ENCODE measurements at places on chromosomes 4 and X.

DNA sequence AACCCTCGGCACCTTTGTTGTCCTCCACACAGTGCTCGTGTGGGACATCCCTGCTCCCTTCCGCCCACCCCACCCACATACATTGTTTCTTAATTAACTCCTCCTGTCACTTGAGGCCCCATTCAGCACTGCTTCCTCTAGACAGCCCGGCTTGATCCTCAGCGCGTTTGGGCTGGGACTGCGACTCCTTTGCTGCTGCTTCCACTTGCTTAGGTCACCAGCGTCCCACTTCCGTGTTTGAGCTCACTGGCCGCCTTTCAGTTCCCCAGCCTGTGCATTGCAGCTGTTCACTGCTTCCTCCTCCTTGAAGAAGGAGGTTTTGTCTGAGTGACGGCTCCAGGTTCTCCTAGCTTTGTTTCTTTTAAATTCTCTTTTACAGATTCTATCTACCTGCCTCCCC, 16.1 kb downstream of the RNF4 start:
- peak; percentile 94 for DNase-seq

DNA sequence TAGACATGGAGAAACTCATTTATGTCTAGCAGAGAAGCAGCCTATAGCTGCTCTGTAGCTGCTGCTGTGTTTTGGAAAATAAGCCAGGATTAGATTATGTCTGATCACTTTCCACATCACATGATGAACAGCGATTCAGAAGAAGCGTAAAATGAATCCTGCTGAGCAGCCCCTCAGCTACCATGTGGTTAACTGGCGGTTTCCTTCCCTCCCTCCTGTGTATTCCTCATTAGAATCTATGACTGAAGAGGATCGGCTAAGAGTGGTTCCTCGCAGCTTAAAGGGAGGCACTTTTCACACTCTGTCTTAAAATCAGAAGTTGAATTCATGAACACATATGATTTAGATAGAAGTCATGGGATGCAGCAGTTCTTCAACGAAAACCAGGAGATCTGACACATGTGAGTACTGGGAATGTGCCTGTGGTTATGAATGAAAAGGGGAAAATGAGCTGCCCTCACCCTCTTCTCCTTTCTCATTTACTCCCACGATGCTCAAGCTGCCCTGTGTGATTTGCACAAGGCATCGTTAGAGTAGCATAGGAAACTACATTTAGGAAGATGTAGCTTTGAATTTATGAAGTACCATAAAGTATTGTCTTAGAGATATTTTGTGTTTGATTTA, at the start of gene PPEF1:
Gene PPEF1 (plus strand): TSS at position 220 of the 624 bp plus-strand sequence. CDS start 136 bp downstream, at position 356.
- no peak for DNase-seq

DNA sequence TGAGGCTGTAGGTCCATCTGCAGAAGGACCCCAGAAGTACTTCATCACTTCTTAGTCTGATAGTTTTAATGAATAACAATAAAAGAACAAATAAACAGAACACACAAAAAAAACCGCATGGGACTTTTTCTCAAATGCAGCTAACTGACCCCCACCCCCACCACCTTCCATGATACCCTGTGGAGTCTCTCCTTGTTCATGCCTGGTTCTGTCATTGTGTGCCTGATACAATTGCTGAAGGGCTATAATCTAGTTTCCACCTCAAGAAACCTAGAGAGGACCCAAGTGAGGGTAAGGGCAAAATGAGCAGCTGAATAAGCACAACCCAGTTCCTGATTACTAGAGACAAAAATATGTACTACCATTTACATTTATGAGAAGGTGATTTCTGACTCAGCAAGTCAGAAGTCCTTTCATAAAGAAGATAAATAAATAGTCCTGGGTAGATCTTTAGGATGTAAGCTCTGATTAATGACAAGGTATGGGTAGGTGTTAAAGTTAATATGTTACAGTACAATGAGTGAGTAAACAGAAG, 155.1 kb downstream of the TMA16 start:
- DNase-seq: no peak

DNA sequence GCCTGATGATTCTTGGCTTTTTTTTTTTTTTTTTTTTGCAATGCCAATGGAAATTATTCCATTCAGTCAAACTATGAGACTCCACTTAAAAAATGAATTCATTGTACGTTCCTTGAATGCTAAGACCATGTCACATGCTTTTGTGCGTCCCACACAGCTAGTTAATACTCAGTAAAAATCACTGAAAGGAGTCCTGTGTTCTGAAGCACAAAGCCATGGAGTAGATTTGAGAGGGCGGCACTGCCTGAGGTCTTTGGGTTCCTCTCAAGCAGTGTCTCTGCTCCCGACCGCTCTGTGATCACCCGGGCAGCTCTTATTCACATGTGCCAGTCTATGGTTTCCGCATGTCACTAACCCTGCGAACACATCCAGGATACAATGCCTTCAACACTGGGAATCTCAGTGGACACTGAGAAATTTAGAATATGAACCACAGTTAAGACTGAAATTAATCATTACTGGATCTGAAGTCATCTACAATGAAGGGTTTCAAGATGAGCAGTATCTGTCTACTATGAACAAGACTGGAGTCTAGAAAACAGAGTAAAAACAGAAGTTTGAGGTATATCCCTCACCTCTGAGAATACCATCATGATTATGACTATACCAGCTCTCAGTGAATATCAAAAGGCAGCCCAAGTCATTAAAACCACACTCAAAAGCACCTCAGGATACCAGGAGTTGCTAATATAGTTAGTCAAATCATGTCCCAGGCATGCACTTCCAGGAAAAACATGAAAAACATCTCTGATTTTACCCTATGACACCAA, 193.0 kb downstream of the MGST2 start:
- DNase-seq: no peak

- peak; percentile 32 for DNase-seq
Observed at GRCh38 chrX:153381684-153382532, 19.2 kb downstream of the PNMA6E start.

GRCh38 chrX:120468071-120468470, 1.0 kb downstream of the LAMP2 start:
- peak; percentile 15 for DNase-seq

GRCh38 chr4:170423137-170423536, 333.4 kb upstream of the AADAT start:
- no peak for DNase-seq

DNA sequence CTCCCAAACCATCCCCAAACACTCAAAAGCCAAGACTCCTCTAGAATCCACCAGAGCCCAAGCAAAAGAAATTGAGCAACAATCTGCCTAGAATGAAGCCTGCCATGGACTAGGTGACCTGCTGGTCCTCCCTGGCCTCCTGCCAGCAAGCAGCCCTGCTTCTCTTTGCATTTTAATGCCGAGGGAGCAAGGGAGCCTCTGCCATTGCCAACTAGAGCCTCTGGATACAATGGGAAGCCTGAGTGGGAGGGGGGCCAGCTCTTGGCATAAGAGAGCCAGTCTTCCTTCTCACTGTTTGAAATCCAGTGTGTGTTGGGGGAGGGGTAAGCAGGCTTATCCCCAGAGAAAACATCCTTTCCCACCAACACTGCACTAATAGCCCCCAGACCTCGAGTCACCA, 1.5 kb upstream of the GDPD2 start:
- DNase-seq: no peak

- DNase-seq: no peak
Observed at GRCh38 chrX:101220662-101221260, 1.2 kb downstream of the DRP2 start.

- DNase-seq: no peak
Observed at GRCh38 chr4:53558065-53558801, 33.1 kb downstream of the LNX1 start.

GRCh38 chr4:4855301-4856070, 4.0 kb upstream of the MSX1 start:
- no peak for DNase-seq

DNA sequence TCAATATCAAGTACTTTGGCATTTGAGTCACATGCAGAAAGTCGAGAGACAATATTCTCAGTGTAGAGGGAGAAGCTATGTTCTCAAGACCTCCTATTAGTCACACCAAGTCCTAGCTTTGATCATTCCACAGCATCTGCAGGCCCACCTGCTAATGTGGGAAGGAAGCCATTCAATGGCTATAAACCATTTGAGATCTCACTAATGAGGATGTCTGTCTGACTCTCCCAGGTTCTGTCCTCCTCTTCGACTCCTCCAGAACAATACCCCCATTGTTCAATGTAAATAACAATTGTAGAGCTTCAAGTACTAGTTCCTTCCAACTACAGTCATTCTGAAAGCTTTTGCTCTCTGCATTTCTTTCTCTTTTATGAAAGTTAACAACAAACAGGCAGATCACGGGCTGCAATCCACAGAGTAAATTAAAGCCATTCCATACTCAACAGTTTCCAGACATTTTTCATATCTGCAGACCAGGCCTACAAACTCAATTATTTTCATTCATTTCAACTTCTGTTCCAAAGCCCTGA, 140.2 kb upstream of the EDNRA start:
- no peak for DNase-seq

DNA sequence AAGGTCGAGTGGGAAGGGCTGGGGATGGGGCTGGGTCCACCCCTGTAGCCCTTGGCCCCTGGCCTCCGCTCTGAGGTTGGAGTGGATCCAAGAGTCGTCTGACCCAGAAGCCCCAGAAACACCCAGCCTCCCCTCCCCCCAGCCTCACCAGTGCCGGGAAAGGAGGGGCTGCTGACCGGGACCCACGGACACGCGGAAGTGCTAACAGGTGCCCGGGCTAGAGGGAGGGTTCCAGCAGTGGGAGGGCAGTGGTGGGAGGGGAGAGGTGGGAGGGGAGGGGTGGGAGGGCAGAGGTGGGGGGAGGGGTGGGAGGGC, 131.8 kb upstream of the NKX1-1 start:
- no peak for DNase-seq

- DNase-seq: no peak
Observed at GRCh38 chr4:2846172-2846571, 2.5 kb downstream of the ADD1 start.

DNA sequence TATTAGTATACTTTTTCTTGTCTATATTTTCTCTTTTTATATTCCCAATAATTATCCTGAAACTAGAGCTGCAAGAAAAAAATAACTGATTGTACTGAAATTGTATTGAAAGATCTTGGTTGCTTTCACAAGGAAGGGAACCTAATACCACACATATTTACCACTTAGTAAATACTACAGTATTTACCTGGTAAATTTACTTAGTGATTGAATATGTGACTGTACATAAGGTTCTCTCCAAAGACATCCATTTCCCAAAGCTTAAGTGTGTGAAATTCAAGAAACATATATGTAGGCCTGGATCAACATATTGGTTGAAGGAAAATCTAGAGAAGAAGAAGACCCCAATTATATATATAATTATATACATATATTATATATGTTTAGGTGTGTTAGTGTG, 1272.7 kb downstream of the C4orf33 start:
- DNase-seq: no peak

GRCh38 chr4:167176723-167177367, 57.4 kb downstream of the SPOCK3 start:
- DNase-seq: no peak

DNA sequence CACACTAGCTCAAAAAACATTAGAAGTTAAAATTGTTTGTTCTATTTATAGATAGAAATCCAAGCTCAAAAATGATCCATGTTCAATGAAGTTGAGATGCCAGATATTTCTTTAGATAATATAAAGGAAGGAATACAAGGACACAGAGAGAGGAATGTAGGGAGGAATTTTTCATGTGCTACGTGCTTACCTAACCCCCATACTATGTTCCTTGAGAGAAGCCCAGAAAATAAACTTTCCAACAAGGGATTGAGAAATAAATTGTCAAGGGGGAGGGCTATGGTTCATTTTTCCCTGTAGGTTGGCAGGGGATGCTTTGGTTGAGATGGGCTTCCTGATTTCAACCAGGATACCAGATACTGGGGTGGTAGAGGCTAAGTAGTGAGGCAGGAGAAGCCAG, 15.6 kb upstream of the ADH5 start:
- DNase-seq: no peak

GRCh38 chrX:15564981-15565579, 35.7 kb downstream of the ACE2 start:
- DNase-seq: peak; percentile 38

- DNase-seq: no peak
Observed at GRCh38 chr4:156512622-156513021, 459.0 kb downstream of the PDGFC start.

DNA sequence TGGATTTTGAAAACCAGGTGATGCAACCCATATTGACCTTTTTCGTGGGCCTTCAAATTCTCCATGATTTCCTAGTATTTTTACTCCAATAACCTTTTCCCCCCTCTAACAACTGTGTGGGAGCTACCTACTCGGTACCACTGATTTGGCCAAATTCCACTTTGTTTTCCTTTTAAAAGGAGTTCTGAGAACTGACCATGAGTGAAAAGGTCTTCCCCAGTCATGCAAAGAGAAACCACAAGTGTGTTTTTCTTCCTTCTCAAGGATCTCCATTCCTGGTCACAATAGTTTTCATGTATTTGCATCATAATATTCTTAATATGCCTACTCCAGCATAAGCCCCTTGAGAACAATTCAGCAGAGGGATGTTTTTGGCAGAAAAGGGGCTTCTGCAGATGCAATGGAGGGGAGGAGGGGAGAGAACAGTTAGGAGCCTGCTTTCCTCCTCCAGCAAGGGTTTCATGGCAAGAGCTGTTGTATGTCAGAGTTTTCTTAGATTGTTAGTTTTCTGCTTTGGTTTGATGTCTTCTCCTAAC, 195.3 kb upstream of the ANXA3 start:
- DNase-seq: no peak

- no peak for DNase-seq
Observed at GRCh38 chr4:151917145-151917734, 156.4 kb upstream of the GATB start.

DNA sequence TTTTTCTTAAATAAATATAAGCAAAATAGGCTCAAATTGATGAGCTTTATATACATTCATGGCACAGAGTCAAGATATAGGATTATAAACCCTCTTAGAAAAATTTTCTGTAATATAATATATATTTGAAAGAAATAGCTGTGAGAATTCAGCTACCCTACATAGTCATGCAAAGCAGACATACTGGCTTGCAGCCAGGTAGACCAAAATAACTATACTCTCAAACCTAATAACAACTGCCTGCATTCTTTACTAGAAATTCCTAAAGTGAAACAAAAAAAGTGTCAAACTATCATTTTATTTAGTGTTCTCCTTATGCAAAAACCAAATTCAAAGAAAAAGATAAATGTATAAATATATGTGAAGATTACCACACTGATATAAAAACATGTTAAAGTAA, 1390.2 kb downstream of the C4orf33 start:
- no peak for DNase-seq

- DNase-seq: no peak
Observed at GRCh38 chr4:118327554-118328241, 25.1 kb downstream of the PRSS12 start.

GRCh38 chrX:150899191-150899757, 806 bp upstream of the CD99L2 start:
- DNase-seq: peak; percentile 44

Measured in AML-193 (cell line).